Cerebellar nuclear complex (tissue), 1 donor: ENCODE measurements at places on chromosomes 16 and 17.

DNA sequence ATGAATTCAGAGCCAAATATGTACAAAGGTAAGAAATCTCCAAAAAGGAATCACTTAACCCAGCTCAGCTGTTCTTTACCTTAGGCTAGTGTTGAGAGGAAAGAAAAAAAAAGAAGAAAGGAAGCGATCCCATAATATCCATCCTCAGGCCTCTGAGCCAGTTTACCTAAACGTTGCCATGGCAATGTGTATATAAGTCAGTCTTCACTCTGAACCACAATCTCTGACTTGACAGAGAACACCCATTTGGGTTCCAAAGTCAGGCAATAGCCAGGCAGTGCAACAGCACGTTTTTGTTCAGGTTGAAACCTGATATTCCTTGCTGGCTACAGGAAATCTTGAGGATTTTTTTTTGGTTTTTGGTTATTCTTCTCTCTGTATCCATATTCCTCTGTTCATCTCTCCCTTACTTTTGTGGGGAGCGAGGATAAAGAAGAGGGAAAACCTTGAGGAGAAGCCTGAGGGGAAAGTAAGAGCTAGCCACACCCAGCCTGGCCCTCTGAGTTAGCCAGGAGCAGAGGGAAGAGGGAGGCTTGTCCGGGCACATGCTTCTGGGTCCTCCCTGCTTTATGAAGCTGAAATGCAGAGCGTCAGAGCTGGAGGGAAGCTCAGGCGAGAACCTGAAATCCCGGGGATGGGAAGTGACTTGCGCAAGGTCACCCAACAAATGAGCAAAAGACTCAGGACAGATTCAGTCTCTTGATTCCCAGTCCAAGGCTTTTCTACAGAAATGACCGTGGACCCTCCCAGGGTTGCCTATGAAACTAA, 152.7 kb downstream of the SOX9 start:
- DNase-seq: no peak

- no peak for DNase-seq
Observed at GRCh38 chr16:55468352-55468990, 10.5 kb upstream of the MMP2 start.

DNA sequence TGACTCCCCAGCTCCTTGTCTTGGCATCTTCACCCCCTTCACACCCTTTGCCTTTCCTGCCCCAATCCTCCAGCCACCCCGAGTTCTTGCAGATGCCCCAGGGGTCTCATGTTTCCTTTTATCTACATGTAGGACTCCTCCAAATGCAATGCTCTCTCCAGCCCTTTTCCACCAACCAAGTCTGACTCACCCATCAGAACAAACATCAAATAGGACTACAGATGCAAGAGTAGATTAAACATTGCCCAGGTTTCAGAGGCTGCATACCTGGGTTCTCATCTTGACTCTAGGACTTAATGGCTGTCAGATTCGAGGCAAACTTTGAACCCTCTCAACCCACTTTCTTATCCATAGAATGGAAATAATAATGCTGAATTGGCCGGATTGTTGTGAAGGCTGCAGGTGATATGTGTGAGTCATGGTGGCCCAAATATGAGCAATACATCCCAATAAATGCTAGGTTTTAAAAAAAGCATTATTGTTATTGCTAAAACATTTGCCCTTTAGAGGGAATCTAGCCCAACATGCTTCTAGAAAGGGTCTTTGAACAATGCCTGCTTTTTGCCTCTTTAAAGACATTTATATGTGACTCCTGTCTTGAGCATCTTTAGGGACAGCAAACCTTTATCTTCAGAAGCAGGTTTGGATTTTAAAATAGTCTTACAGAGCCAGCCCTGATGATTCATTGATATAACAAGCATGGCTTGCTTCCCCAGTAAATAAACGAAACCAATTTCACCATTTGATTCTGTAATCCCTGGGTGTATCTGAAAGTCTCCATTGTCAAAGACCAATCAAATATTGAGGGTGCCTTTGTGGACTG, 310.1 kb downstream of the FOXL1 start:
- DNase-seq: no peak

DNA sequence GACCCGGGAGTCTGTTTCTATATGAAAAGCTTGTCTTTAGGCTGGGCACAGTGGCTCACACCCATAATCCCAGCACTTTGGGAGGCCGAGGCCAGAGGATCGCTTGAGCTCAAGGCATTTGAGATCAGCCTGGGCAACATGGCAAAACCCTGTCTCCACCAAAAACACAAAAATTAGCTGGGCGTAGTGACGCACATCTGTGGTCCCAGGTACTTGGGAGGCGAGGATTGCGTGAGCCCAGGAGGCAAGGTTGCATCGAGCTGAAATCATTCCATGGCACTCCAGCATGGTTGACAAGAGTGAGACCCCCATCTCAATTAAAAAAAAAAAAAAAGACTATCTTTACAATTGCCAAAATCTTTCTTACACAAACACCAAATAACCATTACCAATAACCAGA, 22.7 kb upstream of the RFFL start:
- no peak for DNase-seq

DNA sequence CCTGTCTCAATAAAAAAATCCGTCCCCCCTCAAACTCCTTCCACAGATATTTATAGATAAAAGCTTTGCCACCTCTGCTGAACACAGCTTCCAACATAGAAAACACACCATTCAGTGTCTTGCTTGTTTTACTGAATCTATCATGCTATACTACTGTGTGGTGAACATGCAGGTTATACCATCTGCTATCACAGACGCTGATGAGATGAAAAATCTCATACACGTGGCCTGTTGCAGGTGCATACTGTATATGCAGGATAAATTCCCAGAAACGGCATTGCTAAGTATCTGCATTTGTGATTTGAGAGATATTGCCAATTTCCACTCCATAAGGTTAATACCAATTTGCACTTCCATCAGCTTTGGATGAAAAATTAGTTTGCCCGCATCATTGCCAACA, 30.4 kb upstream of the IL34 start:
- no peak for DNase-seq

DNA sequence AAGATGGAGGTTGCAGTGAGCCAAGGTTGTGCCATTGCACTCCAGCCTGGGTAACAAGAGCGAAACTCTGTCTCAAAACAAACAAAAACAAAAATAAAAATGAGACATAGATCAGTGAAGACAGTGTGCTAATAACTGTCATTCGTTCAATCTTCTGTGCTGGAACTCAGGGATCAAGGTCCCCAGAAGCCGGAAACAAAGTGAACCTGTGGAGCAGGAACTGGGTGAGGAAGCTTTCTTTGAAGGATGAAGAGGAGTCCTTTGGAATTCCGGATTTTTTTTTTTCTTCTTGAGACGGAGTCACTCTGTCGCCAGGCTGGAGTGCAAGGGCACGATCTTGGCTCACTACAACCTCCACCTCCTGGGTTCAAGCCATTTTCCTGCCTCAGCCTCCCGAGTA, 2.1 kb upstream of the SLC2A4 start:
- no peak for DNase-seq

- no peak for DNase-seq
Observed at GRCh38 chr17:50676065-50676975, 31.4 kb downstream of the ANKRD40 start.

- no peak for DNase-seq
Observed at GRCh38 chr17:8994319-8994718, 27.0 kb upstream of the NTN1 start.

- no peak for DNase-seq
Observed at GRCh38 chr17:5630434-5630833, 46.1 kb upstream of the NLRP1 start.

GRCh38 chr17:9237053-9237410, 215.7 kb downstream of the NTN1 start:
- DNase-seq: no peak

DNA sequence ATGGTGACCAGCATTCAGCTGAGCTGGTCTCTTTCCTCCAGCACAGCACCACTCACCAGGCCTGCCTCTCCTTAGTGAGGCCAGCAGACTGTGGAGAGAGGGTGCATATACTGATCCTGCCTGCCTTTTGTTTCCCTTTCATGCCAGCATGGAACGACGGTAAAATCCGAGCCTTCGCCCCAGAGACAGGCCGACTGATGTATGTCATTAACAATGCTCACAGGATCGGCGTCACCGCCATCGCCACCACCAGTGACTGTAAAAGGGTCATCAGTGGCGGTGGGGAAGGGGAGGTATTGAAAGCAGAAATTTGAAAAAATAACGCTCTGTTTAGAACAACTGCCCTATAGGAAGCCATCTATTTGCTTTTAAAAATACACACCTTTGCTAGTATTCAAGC, 12.6 kb upstream of the USP43 start:
- DNase-seq: no peak

DNA sequence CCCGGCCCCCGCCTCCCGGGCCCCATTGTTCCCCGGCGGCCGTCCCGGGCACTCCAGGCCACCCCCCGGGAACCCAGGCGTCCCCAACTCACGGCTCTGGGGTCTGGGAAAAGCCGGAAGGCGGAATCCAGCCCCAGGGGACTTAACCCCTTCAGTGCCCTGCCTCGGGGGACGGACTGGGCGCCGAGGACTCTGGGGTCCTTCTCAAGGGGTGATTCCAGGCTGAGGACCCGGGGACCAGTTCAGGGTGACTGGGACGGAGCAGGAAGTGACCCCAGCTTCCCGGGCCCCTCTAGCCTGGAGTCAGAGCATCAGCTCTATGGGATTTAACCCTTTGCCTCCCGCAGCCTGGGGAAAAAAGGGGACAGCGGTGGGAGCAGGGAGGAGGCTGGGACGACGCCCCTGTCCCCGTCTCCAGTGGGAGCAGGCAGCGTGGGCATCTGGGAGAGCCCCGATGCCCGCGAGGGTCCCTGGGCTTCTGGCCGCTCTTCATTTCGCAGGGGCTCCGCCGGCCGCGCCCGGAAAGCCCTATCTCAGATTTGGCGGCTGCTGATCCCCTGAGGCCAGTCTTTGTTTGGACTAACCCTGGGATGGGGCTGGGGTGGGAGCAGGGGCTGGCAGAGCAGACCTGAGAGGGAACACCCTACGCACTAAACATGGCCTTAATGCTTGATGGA, at the start of gene ZNF629:
TSS of gene ZNF629 (minus strand) at position 270 of the 677 bp plus-strand sequence. CDS start 2,723 bp downstream, outside the sequence.
- DNase-seq: peak; percentile 31

DNA sequence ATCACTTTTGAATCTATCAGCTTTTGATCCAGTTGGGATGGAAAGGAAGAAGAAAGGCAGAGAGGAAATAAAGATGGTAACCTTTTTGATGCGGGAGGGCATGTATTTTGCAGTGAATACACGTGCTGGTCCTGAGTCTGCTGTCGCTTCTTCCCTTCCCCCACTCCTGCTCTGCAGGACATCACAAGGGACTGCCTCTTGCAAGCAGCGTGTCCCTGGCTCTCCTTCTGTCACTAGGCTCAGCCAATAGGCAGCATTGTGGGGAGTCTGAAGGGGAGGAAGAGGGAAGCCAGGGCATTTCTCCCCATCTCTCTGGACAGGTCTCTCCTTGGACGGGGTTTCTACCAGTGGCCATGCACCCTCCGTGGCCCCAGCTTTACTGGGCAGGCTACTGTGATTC, 15.7 kb upstream of the WFDC1 start:
- DNase-seq: no peak

DNA sequence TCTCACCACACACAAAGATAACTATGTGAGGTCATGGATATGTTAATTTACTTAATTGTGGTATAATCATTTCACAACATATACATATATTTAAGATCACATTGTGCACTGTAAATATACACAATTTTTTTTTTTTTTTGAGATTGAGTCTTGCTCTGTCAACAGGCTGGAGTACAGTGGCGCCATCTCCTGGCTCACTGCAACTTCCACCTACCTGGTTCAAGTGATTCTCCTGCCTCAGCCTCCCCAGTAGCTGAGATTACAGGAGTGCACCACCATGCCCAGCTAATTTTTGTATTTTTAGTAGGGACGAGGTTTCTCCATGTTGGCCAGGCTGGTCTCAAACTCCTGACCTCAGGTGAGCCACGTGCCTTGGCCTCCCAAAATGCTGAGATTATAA, 11.5 kb upstream of the PRSS54 start:
- no peak for DNase-seq

DNA sequence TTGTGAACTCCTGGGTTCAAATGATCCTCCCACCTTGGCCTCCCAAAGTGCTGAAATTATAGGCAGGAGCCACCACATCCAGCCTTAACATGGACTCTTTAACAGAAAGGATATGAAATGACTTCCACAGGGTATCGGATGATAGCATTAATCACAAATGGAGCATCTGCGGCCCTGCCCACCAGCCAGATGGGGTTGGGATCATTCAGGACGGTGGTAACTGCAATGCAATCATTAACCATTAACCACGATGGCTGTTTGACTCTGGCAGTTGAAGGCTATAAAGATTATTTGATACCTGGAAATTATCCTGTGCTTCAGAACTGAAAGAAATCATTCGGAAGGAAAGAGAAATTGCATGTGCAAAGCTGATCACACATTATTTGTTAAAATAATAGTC, 5.3 kb upstream of the CHST5 start:
- no peak for DNase-seq

DNA sequence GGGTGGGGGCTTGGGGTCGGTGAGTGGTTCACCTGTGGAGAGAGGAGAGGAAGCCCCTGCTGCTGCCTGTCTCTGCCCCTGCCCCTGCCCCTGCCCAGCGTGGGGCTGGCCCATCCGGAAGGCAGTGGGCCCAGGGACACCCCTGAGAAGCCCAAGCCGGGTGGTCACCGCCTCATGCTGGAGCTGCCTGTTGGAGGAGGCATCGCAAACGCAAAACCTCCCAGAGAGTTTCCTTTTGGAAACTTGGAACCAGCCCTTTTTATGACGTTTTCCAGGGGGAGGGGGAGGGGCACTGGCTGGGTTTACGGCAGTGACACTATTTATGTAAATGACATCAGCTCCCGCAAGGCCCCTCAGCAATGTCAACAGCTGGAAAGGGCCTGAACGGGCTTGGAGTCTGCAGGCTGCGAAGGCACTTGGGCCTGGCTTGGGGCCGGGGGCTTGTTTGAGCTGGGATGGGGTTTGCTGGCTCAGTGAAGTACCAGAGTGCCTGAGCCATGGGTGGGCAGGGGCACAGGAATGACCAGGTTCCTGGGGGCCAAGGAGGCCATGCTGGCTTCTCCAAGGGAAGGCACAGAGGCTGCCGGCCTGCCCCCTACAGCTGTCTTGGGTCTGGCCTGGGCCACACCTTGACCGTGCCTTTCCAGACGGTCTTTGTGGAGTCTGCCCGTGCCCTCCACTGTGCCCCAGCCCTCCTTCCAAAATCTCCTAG, 219.5 kb downstream of the NTN1 start:
- DNase-seq: no peak

DNA sequence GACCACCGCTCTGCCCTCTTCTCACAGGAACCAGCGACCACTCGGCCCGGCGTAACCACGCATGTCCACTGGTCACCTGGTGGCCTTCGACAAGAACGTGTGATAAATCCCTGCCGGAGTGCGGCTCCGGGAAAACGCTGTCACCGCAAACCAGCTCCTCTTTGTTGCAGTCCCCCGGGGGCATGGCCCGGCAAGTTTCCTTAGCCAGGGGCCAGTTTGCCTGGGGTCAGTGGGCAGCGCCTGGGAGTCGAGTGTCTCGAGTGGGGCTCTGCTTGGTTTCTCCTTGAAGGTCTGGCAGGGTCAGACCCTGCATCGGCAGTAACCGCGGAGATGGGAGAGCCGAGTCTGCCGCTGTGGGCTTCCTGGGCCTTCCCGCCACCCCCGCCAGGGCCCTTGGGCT, 52.5 kb downstream of the JPH3 start:
- DNase-seq: no peak

GRCh38 chr16:49491106-49491670, 117.6 kb downstream of the C16orf78 start:
- no peak for DNase-seq
